Activated CD4-positive, alpha-beta T cell treated with anti-CD3 and anti-CD28 coated beads for 48 hours (primary cell): ENCODE measurements at places on chromosomes 1 and 21.
A peak's percentile ranks its signal among the peaks of the same experiment; 100 is the strongest.

- DNase-seq: peak; percentile 20
Observed at GRCh38 chr1:8448911-8449661, 131.2 kb downstream of the SLC45A1 start.

GRCh38 chr1:181097242-181097641, 8.7 kb downstream of the IER5 start:
- no peak for DNase-seq

DNA sequence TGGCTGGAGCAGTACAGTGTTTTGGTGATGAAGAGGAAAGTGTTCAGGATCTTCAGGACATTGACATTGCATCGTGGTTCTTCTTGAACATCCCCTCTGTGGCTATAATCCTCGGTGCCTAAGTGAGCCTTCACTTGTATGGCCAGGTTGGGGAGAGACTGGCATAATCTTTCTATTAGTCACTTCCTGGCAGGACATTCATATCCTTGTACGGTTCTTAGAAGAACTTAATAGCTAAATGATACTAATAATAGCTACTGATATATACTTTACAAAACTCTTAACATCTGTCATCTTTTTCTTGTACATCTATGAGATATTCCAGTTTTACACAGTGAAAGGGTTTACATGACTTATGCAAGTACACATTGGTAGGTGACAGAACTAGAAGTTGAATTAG, 35.8 kb downstream of the CELF3 start:
- no peak for DNase-seq

GRCh38 chr1:43366601-43367025, 1.2 kb downstream of the ELOVL1 start:
- DNase-seq: no peak

GRCh38 chr1:11960715-11961114, 19.5 kb upstream of the MFN2 start:
- DNase-seq: no peak

- DNase-seq: no peak
Observed at GRCh38 chr1:215992620-215993019, 425.5 kb downstream of the KCTD3 start.

DNA sequence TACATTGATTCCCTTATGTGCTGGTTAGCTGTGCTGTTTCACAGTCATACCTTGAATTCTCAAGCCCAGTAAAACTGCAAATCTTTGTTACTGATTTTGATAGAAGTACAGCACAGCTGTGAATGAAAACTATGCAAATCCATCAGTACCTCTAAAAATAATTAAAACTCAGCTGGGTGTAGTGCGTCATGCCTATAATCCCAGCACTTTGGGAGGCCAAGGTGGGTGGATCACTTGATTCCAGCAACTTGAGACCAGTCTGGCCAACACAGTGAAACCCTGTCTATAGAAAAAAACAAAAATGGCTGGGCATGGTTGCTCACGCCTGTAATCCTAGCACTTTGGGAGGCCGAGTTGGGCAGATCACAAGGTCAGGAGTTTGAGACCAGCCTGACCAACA, 61.2 kb downstream of the NUP210L start:
- no peak for DNase-seq

DNA sequence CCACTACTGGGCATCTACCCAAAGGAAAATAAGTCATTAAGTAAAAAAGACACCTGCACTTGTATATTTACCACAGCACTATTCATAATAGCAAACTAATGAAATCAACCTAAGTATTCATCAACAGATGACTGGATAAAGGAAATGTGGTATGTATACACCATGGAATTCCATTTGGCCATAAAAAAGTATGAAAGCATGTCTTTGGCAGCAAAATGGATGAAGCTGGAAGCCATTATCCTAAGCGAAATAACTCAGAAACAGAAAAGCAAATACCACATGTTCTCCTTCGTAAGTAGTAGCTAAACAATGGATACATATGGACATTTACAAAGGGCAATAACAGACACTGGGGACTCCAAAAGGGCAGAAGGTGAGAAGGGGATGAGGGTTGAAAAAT, 485.7 kb upstream of the BRINP3 start:
- DNase-seq: no peak

DNA sequence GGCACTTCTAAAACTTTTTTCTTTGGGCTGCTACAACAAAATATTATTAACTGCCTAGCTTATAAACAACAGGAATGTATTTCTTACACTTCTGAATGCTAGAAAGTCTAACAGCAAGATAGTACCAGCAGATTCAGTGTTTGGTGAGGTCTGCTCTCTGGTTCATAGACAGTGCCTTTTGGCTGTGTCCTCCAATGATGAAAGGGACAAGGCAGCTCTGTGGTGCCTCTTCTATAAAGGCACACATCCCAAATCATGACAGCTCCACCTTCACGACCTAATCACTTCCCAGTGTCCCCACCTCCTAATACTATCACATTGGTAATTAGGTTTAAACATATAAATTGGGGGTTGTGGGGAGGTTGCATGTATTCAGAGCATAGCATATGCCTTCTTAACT, 9.5 kb downstream of the CFH start:
- DNase-seq: no peak

DNA sequence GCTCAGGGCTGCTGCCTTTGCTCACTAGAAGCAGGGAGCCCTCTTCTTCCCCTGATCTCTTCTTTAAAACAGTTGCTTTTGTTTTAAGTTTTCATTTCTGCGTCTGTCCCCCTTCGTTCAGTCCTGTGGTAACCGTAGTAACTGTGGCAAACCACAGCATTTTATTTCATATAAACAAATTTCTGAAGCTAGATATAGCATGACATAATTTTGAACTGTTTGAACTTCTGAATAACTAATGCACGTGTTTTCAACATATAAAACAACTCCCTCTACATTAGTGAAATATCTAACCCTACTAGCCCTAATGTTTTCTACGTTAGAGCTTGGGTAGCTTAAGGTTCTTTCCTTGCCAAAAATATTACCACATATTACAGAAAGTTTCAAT, 104.6 kb downstream of the DISP1 start:
- DNase-seq: no peak

DNA sequence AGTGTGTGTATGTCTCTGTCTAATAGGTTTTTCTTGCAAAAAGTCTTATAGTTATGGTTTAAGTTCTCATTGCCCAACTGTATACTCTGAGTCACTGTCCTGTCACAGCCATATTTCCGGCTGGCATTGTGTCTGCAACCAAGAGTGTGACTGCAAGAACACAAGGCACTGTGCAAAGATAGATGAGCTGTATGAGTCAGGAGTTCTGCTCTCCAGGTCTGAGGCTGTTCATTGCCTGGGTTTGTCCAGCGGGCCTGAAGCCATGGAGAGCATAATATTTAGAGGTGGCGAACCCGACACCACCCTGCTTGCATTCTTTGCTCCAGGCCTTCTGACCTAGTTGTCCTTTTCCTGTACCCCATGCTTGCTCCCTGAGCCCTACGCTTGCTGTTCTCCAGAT, 50.9 kb upstream of the CNIH3 start:
- DNase-seq: no peak

- no peak for DNase-seq
Observed at GRCh38 chr1:206015071-206015470, 8.6 kb downstream of the CTSE start.

DNA sequence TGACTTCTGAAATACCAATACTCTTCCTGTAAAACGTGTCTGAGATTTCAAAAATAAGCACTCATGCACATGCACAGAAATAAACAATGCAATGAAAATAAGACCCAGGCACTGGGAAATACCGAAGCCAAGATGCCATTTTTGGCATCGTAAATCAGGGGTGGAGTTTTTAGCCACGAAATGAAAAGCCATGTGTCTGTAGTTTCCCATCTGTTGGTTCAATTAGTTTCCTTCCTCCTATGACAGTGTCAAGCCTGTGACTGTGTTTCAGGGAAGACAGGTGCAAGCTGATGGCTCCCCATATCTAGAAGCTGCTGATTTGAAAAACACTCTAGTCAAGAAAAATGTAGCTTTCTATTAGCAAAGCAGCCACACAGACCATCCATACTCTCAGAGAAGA, 480.4 kb upstream of the CAMK1G start:
- DNase-seq: no peak

DNA sequence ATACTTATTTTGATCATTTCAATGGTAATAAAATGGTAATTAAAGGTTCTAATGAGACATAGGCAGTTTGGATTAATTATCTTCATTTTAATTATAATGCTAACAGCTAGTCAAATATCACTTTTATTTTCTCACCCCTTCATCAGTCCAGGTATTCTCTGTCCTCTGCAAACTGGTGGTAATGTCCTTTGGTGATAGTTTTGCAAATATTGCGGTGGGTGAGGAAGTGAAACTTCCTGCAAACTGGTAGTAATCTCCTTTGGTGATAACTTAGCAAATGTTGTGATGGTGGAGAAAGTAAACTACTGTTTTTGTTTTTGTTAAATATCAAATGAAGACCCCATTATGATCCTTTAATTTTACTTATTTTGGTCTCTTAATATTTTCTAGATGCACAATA, 209.0 kb downstream of the AMY1C start:
- no peak for DNase-seq

DNA sequence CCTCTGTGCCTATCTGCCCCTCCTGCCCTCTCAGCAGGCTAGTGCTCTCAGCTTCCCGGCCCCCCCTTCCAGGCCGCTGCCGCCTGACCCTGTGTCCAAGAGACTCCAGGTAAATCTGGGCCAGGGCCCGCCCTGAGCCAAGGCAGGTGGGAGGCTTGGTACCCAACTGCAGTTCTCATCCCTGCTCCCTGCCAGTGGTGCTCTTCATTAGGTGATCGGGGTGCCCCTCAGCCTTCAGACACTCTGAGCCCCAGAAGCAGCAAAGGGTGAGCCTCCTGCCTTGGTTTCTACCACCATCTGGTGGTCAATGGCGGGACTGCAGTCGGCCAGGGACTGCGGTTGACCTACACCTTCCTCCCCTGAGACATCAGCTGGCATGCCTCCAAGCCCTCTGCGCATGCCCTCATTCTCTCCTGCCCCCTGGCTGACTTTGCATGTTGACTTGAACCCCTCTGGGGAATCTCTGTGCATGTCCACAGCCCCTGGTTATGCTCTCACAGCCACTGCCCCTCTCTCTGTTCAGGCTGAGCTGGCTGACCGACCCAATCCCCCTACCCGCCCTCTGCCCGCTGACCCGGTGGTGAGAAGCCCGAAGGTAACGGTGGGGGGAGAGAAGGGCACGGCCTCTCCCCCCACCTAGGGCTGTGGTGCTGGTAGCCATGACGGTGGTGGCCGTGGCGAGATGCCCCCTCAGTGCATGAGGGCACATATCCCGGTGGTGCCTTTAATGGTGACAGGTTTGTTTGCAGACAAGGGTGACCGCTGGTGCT, 2.0 kb upstream of the EFNA4 start:
- peak; percentile 98 for DNase-seq

DNA sequence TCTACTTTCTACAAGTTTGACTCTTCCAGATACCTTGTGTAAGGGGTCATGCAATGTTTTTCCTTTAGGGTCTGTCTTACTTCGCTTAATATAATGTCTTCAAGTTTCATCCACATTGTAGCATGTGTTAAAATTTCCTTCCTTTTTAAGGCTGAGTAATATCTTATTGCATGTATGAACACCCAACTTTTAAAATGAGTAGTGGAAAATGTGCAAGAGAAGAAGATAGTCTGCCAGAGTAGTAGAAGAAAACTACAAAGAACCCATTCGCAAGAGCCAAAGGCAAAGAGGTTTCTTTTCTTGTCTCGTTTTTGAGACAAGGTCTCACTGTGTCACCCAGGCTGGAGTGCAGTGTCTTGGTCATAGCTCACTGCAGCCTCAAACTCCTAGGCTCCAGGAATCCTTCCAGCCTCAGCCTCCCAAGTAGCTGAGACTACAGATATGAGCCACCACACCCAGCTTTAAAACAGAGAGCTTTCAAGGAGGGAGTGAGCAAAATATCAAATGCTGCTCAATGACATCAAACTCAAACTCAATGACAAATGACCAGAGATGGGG, 9.4 kb downstream of the IL23R start:
- peak; percentile 41 for DNase-seq

DNA sequence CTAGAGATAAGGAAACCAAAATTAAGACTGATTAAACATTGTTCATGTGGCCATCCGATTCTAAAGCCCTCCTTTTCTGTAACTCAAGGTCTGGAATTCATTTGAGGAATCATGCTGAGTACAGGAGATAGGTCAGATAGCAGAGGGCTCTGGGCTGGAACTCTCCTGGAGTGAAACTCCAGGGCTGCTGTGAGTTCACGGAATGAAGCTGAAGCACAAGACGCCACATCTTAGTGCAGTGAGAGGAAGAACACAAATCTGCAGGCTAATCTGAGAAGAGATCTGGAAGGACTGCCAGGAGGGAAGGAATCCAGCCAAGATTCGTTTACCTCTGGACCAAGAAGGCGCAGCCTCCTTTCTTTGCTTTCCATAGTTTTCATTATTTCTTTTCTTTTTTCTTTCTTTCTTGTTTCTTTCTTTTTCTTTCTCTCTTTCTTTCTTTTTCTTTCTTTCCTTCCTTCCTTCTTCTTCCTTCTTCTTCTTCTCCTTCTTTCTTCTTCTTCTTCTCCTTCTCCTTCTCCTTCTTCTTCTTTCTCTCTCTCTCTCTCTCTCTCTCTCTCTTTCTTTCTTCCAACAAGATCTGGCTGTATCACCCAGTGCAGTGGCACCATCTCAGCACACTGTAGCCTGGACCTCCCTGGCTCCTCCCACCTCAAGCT, 74.8 kb upstream of the ATP1B1 start:
- no peak for DNase-seq

- no peak for DNase-seq
Observed at GRCh38 chr1:32303997-32304622, 12.2 kb downstream of the HDAC1 start.

- no peak for DNase-seq
Observed at GRCh38 chr1:54403808-54404261, 2.4 kb downstream of the SSBP3 start.

DNA sequence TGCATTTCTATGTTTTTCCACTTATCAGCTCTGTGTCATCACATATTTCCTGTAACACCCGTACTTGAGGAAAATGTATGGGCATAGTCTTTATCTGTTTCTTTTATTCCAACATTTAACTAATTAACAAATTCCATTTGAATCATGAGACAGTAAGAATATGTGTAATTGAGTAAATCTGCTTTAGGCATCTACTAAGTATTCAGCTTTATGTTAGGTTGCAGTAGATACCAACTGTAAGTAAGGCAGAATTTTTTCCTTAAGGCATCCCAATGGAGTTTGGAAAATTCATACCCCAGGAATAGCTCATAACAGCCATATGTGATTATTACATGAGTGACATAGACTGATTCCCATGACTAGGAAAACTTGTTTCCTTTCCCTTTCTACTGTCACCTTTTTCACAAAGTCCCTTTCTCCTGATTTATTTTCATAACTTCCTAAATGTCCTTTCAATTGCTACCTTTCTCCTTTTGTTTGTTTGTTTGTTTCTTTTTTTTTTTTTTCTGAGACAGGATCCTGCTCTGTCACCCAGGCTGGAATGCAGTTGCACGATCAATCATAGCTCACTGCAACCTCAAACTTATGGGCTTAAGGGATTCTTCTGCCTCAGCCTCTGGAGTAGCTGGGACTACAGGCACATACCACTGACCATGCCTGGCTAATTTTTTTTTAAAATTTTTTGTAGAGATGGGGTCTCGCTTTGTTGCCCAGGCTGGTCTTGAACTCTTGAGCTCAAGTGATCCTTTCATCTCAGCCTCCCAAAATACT, 59.8 kb upstream of the CACYBP start:
- DNase-seq: no peak
